NCI-H1105 (cell line): ENCODE measurements at places on chromosomes 3 and 15.

- DNase-seq, result no peak
Observed at GRCh38 chr3:186949281-186949982, 19.1 kb downstream of the ST6GAL1 start.

DNA sequence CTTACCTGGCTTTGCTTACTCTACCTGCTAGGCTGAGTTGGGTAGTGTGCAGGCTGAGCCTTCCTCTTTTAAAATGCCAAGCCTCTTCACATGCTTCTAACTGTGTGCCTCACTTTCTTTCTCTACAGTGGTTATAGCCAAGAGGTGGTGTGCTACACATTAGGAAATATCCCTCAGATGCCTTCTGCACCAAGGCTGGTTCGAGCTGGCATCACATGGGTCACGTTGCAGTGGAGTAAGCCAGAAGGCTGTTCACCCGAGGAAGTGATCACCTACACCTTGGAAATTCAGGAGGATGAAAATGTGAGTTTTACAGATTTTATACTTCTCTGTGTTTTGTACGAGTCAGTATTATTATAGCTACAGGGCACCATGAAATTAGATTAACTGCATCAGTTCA is 117.8 kb downstream of the GHSR start:
- no peak for DNase-seq

GRCh38 chr15:50112488-50113186 is 6.4 kb downstream of the ATP8B4 start:
- DNase-seq, result no peak

DNA sequence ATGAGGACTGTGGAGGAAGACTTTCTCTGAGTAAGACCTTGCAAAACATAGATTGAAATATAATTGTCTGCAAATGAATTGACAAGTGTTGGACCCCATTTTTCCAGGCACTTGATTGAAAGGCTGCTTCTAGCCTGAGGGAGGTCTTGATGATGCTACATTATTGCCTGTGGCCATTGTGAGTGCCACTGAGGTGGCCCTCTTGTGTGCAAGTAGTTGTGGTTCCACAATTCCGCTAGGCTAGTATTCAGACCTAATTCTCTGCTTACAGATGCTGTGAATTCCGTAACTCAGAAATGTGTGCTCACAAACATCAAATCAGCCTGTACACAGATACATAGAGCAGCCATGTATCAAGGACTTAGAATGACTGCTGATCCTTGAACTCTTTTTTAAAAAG is 34.7 kb downstream of the FNDC3B start:
- DNase-seq, result no peak

DNA sequence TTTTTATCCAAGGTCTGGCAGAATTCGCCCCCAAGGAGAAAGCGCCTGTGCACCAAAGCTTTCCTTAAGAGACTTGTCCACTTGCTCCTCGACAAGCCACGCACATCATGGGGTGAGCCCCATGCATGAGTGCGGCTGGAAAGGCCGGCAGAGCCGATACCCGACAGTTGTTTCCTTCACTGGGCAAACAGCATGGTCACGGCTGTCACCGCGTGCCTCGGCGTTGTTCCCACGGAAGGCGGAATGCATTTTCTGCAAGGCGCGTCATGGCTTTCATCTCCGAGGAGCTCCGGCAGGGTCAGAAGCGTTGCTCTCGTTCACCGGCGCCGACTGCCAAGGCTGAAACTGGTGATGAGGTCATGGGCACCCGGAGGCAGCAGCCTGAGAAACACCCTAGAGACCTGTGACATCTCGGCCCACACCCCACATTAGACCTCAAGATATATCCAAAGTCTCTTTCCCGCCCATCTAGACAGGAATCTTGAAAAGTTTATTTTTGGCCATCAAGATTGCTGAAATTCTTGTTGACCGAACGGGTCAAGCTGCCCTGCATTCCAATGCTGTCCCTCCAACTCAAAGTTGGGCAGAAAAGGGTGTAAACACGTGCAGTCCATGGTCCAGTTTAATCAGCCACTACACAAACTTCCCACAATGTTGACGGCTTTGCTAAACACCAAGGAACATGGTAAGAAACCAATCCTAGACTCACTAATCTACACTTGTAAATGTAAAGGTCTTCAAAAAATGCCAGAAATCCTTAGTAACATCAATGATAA is 604 bp upstream of the TJP1 start:
- DNase-seq, result no peak
